ENCODE measurements at places on chromosomes 2 and 18.

- DNase-seq, result no peak
Observed at GRCh38 chr2:162258686-162259085, 15.4 kb upstream of the FAP start.

DNA sequence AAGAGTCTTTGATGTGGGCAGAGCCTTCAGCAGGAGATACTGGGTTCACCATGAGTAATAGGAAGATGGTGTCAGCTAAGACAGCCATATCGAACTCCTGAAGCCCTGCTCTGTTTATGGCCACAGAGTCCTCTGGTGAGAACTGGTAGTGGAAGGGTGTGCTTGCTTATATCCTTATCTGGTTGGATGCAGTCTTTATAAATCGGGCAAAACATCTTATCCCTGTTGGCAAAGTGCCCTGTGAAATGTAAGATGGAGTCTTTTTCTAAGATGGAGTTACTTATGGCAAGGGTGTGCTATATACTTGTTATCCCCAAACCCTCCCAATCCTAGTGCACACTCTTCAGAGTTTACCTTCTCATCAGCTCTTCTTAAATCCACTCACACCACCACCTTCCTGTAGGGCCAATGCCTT is 190.8 kb upstream of the PARD3B start:
- no peak for DNase-seq

- DNase-seq, result no peak
Observed at GRCh38 chr2:239195318-239195871, 205.4 kb downstream of the HDAC4 start.

GRCh38 chr18:30819619-30820018 is 222.9 kb downstream of the DSC3 start:
- no peak for DNase-seq

DNA sequence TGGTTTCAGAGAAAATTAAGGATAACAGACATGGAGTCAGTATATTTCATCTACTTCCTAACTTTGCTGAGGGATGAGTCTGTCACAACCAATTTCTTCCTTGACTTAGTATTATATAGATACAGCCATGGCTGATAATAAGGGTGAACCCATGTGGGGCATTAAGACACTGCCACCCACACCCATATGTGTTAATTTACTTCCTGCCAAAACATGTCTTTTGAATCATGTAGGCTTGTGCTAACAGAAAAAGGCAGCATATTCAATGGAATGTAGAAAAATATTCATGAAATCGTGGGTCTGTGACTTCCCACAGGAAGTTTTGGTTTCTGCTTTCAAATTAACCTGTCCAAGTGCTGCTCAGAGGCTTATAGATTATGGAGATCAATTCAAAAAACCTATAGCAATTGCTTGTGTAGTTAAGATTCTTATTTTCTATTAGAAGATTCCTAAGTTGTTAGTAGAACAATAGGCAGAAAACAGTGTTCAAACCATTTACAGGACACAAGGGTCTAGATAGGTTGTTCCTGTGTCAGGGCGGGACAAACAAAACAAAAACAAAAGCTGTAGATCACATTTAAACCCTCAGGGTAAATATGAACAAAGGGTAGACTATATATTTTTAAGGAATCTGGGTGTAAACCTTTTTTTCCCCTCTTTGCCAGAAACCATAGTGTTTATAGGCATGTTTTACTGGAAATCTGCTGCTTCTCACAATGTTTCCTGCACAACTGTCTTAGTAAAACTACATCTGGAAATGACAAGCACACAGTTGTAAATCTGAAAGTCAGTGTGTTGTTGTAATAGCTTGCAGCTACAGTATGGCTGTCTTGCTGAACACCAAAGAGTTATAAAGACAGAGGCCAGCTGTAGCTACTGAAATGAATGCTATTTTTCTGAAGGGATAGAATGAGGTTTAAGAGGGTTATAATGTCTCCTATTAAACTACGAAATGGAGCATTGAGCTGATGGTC is 691.2 kb downstream of the EPHA4 start:
- no peak for DNase-seq

Measured in CD4-positive, alpha-beta T cell (primary cell).